ENCODE measurements at places on chromosomes 2 and 18. TPM values are rescaled to one million over a fixed set of nuclear protein-coding genes. Genes with fewer than 3 reads are reported as not detected.

The CPLX4 gene
- not detected for total RNA-seq

The SNORC gene
- total RNA-seq, result 2.6 TPM

The UPP2 gene
- total RNA-seq, result not detected

The GPR35 gene
- 1.7 TPM for total RNA-seq

The TRABD2A gene
- total RNA-seq, result 0.73 TPM

The IL36A gene
- not detected for total RNA-seq

The ANKRD36B gene
- 15.6 TPM for total RNA-seq

GRCh38 chr2:72173640-72174321 is 26.1 kb upstream of the CYP26B1 start:
- DNase-seq, result no peak

DNA sequence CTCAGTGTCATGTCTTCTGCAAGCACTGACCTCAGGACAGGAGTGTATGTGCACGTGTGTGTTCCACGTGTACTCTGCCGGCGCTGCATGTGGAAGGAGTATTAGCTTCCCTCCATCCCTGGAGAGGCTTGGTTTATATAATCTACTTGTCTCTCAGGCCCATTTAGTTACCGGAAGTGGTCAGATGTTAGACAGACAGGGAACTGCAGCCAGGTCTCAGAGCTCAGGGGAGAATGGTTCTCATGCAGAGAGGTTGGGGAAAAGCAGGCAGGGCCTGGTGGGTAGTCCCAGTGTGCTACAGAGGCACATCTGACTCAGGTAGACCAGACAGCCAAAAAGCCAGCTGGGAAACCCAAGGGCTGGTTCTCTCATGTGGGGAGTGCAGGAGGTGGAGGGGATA is 167.9 kb downstream of the CTIF start:
- DNase-seq, result no peak

DNA sequence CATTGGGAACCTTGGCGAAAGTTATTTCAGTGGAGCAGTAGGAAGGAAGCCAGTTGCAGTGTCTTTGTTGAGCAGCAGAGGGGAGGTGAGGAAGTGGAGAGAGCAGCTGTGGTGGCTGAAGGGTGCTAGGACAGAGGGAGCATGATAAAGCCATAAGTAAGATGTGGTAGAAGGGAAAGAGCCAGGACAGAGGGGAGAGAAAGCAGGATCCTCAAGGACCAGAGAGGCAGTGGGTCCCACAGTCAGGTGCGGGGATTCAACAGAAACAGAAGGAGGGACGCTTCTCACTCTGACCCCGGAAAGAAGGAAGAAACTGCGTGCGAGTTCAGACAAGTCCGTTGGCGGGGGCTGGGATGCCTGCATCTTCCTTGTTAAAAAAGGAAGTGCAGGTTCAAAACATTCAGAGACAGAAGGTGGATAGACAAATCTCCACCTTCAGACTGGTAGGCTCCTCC is at the start of gene CXCR2:
Gene CXCR2, plus strand, starts transcription at position 403 of the 455 bp plus-strand sequence. CDS start 8,774 bp downstream, outside the sequence.
- no peak for DNase-seq

DNA sequence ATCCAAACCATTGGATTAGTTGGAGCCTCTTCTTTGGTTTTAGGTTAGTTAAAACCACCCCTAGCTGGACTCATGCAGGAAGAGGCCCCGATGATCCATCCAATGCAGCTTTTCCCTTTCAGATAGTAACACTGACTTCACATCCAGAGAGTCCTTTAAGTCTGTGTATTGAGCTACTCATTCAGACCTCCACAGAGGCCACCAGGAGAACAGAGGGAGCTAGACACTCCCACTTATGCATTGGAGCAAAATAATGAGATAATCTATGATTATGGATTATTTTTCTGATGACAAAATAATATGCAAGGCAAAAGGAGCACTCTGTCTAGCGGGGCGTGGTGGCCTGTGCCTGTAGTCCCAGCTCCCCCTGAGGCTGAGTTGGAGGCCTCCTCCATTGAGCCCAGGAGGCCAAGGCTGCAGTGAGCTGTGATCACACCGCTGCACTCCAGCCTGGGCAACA is 1.6 kb upstream of the ROCK2 start:
- no peak for DNase-seq

DNA sequence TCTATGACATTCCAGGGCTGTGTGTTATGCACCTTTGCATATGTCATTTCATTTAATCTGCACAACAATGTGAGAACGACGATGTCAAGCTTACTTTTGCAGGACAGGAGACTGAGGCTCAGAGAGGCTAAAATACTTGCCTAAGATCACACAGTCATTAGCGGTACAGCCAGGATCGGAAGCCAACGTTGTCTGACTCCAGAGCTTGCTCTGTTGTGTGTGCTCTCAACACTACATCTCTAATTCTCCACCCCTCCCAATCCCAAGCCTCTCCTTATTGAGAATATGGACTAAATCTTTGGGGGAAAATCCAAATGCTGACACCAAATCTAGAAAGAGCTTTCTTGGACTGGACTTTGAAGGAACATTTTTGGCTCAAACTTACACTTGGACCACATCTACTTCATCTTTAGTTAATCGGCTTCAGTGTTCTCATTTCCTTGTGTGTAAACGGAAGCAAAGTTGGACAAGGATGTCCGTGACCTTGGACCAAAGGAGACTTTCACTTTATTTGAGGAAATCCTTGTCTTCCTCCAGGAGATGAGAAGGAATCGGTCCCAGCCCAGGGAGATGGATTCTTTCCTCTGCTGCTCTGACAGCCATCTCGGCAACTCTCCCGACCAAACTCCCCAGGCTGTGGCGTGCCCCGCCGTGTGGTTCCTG is 242.4 kb downstream of the LPIN1 start:
- no peak for DNase-seq

DNA sequence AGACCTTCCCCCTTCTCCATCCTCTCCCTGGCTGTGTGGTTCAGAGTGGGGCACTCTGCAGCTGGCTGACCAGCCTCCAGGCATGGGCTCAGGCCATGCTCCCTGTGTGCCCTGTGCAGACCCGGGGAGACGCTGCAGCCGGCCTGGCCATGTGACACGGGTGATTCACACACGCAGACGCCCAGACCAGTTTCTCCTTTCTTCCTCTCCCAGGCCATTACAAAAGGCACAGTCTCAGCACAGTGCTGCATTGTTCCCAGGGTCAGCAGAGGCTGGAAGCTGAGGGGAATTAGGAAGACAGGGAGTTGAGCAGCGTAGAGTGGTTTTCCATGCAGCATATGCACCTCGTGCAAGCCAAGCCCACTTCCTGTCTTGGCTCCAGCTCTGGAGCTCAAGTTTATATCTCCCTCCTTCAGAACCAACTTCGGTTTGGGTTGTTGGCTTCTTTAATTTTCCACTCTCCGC is 288.5 kb downstream of the TNS1 start:
- DNase-seq, result peak; percentile 55

DNA sequence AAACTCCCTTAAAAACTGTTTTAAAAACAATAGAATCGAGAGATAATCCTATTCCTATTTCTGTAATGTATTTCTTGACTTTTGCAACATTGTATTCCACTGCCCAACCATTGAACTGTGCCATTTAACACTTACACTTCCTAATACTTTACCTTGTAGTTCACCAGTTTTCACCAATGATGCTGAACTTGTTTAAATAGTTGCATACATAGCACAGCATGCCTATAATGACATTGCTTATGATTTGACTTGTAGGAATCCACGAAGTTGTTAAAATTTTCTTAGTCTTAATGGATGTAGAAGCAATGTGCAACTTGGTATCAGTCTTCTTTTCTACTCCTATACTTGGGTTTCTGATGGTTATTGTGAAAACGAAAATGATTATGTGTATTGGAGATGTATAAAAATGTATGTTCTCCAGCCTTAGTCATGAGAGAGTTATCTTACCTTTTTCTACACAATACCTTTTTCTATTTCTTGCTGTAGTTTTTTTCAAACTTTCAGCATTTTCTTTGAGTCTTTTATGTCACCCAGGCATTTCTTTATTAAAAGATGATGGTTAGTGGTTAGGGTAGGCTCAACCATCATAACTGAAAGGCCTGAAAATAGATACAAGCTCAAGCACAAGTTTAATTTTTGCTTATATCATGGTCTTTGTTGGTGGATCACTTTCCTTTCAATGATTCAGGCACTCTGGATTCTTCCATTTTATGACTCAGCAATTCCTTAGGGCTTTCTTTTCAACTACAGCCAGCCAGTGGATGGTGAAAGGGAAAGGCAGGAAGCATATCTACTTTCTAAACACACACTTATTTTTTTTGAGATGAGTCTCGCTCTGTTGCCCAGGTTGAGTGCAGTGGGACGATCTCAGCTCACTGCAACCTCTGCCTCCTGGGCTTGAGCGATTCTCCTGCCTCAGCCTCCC is 9.4 kb downstream of the GPD2 start:
- DNase-seq, result peak; percentile 85

DNA sequence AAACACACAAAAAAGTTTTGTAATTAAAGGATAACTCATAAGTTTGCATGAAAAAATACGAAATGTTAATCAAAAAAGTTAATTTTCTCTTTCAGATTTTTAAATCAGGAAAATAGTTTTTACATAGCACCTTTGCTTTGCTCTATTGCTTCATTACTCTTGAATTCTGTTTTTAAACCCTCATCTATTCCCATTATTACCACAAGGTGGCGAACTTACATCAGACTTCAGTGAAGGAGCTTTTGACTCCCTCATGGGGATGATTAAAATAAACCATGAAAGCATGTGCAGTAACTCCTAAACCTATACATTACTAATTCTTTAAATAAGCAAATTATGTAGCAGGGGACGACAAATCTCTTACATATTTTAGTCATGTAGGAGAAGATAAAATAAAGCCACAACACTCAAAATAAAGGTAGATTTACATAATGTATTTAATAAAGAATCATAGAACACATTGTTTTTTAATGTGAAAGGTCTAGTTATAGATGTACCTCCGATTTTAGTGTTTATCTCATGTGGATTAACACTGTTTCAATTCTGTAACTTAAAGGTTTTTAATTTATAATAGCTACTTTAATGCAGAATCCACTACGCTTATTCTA is 105.2 kb downstream of the NETO1 start:
- peak; percentile 70 for DNase-seq

DNA sequence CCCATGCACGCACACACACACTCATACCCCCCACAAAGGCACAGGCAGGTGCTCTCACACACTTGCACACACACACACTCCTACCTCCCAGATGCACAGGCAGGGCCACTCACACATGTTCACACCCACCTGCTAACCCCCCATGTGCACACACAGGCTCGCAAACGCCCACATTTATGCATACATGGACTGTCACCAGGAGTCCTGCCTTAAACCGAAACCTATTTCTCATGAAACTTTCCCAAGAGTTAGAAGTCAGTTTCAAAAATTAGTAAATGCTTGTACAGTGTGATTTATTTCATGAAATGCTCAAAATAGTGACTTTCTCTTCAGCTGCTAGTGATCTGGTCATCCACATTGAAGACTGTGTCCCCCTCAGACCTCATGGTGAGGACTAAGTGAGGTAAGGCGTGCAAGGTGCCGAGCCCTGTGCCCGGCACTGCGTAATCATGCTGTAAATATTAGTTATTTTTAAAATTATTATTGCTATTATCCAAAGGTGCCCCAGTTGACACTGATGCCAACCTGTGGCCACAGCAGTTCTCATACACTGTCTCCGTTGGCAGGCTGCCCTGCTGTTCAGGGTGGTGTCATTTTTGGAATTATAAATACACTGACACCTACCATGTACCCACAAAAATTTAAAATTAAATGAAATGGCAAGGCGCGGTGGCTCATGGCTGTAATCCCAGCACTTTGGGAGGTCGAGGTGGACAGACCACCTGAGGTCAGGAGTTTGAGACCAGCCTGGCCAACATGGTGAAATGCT is 12.4 kb downstream of the CNNM4 start:
- DNase-seq, result peak; percentile 50

- DNase-seq, result peak; percentile 69
Observed at GRCh38 chr2:150630587-150631235, 143.2 kb upstream of the RND3 start.

GRCh38 chr2:169672406-169672805 is 21.8 kb downstream of the CFAP210 start:
- no peak for DNase-seq

GRCh38 chr18:58228176-58228575 is 184.2 kb downstream of the NEDD4L start:
- no peak for DNase-seq

DNA sequence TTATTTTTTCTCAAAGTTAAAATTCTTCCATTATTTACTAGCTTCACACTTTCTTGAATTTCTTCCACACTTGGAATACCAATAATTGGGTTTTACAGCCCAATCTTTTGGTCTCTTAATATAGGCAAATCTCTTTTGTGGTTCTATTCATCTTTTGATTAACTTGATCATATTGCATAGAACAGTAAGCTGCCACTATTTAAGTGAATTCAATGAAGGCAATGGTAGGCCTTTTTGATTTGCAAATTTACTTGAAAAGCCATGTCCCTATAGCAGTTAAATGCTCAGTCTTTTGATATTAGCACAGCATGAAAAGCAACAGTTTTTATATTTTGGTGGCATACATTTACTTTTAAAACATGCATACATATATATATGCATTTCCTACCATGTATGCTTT is 20.2 kb upstream of the DYNC1I2 start:
- DNase-seq, result no peak

GRCh38 chr2:10048501-10049171 is 5.3 kb downstream of the KLF11 start:
- peak; percentile 56 for DNase-seq

- no peak for DNase-seq
Observed at GRCh38 chr2:68046642-68047240, 16.1 kb downstream of the C1D start.

GRCh38 chr2:43356774-43357173 is 130.4 kb upstream of the ZFP36L2 start:
- no peak for DNase-seq

DNA sequence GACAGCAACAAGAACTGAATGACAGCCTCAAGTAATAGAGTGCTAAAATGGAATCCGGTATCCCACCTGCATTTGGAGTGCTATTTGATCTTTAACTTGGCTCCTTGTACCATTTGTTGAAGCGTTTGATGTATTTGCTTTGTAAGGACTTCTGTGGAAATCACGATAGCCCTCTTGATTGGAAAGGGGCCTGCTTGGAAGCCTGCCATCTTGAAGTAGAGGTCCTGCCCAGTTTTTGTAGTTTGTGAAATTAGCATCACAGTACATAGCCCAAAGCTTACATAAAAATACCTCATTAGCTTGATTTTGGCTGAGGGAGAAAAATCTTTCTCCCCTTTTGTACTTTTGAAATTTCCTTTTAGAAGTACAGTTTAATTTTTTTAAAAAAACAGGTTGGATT is 2.7 kb downstream of the CDCA7 start:
- DNase-seq, result no peak

DNA sequence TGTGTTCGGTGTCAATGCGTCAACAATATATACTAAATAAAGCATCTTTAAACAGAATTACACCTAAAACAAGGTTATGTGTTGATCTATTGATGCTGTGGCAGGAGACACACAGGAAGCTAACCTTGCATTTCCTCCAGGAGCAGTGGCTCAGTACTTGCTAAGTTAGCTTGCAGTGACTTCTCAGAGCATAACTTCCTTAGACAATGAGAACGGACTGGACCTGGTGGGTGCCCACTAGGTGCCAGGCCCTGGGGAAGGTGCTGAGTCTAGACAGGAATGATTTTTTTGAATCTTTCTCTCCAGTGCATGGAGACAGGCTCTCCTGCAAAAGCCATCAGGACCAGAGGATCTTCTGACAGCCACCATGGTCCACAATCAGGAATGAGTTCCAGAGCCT is 73.8 kb upstream of the MGAT4A start:
- no peak for DNase-seq

DNA sequence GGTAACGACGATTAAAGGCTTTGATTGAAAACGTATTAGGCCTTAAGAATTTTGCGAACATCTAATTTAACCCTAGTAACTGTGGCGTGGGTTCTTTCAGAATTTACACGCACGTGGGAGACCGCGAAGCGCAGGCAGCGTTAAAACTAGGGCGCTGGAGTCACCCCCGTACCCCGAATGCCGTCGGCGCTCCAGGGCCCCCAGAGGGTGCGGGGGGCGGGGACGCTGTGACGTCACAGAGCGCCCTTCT is 673 bp upstream of the SMCHD1 start:
- DNase-seq, result peak; percentile 18
